Mesenteric fat pad (tissue), 1 donor: ENCODE measurements at places on chromosomes 7 and 10.

DNA sequence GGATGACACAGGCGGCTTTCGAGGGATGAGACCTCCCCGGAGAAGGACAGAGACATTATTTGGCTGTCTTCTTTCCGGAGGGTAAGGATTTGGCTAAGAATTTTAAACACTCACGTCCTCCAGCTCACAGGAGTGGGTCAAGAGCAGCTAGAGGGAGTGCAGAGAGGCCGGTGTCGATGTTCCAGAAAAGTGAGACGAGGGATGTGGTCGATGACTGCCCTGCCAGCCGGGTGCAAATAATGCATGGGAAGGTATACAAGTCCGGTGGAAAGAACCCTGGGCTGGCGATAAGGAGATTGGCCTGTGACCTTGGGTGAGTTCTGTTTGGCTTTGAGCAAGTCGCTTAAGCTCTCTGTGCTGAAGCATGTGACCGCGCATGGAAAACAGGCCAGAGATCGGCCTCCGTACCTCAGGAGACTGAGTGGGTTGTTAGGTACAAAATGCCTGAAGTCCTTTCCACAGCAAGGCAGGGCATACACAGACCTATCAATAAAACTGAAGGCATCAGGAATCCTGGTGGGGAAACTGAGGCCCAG is 149.1 kb downstream of the UBE2H start:
- DNase-seq, result no peak

DNA sequence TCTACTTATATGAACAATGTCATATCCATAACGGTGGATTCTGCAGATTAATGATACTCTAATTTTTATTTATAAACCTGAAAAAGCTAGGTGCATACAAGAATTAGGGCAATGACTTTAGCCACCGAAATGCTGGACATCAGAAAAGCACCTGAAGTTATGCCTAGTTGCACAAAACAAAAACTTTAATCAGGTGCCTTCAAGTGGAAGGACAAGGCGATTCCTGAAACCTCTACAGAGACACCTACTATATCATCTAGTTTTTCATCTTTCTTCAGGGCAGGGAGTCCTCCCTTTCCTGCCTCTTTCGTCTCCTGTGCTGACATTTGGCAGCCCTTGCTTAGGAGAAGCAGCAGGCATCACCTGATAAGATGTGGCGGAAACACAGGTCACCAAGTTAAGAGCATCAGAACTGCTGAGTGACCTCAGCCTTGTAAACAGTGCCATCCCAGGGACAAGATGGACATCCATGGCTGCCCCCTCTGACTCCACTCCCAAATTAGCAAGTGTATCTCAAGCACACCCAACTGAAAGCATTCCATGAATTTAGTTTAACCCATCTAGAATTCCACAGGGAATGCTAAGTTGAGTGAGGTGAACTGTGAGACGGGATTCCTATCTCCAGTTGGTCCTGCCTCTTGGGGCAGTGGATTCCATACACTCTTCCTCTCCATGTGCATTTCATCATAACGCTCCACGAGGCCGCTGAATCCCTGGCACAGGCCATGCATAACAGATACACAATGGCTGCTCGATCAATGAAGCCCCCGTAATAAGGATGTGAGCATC is 5.8 kb downstream of the ITPRIP start:
- peak; percentile 18 for DNase-seq

DNA sequence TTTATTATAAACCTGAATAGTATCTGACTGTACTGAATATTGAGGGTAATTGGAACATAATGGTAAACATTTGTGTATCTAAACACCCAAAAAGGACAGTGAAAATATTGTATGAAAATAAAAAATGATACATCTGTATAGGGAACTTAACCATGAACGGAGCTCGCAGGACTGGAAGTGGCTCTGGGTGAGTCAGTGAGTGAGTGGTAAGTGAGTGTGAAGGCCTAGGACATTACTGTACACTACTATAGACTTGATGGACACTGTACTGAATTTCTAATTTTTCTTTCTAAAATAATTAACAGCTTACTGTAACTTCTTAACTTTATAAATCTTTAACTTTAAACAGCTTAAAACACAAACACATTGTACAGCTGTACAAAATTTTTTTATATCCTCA is 454.5 kb upstream of the FZD8 start:
- DNase-seq, result no peak

- no peak for DNase-seq
These were observed 136.0 kb downstream of the KIF20B start for GRCh38 chr10:89837165-89838043.

GRCh38 chr10:77531441-77532001 is 106.1 kb downstream of the KCNMA1 start:
- DNase-seq, result no peak

- no peak for DNase-seq
These were observed 202.8 kb upstream of the BMPER start for GRCh38 chr7:33702514-33703054.

- no peak for DNase-seq
These were observed 33.4 kb upstream of the ADRB1 start for GRCh38 chr10:114010316-114010715.

DNA sequence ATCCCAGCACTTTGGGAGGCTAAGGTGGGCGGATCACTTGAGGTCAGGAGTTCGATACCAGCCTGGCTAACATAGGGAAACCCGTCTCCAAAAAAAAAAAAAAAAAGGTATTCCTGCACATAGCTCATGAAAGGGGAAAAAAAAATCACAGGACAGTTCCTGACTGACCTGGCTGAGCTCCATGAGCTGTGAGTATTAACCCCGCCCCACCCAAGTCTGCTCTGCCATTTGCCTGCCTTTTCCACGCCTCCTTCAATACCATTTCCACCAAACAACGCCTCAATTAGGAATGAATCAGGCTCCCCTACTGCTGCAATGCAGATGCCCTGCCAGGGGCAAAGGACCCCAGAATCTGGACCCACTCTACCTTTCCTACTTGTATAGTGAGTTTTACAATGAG is 55.0 kb downstream of the PDIA4 start:
- DNase-seq, result no peak

DNA sequence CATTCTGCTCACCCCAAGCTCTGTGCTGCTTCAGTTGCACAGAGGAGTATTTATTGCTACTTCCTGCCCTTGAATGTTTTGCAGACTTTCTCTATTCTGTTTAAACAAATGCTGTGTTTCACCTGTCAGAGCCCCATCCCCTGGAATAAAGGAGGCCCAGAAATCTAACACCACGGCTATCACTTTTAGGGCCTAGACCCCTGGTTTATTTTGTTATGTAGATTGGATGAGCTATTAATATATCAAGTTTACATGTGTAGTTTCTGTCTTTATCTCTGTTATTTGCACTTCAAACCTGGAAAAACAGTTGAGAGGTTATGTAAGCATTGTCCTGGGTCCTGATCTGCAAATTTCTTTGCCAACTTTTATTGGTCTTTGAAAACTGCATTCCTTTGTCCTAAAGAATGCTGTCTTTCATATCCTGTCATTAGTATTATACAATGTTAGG is 630.1 kb downstream of the PARD3 start:
- no peak for DNase-seq

- DNase-seq, result peak; percentile 65
These were observed 81.6 kb upstream of the SAMD8 start for GRCh38 chr10:75029857-75030256.

DNA sequence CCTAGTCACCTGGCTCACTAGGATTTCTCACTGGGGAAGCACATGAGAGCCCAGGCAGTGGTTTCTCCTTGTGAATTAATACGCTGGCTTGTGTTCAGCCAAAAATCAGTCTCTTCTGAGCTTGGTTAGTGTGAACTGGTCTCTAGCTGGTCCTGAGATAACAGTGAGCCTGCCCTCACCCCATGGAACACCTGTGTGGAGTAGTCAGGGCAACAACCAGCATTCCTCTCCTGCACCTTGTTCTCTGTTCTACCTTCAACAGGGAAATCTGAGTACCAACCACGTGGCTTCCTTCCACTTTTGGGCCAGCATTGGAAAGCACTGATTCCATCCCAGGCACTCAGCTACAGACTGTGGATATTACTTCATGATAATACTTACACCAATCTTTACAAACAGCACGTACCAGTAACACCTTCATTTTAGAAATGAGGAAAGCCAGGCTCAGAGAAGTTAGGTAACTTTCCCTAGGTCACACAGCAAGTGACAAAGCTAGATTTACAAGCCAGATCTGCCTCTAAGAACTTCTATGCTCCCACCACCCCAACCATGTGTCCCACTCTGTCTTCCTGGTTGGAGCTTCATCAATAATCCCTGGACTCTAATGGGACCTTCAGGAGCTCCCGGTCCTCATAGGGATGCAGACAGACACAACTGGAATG is 106.6 kb downstream of the GRID1 start:
- peak; percentile 28 for DNase-seq

- DNase-seq, result no peak
These were observed 11.9 kb downstream of the GSDME start for GRCh38 chr7:24745355-24745754.

DNA sequence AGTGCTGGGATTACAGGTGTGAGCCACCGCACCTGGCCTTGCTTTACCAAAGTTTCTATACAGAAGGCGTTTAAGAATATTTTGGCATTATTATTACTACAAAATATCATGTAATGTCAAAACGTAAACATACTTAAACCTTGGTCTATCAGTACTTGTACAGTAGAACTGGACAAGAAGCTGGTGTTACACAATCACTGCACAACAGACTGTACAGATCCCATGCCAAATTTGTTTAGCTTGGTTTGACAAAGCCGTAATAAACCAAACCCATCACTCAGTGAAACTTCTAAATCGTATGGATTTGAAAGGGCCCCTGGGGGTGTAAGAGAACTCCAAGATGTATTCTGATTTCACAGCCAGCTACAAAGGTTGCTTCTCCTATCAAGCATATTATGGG is 51.8 kb upstream of the RHEB start:
- no peak for DNase-seq

GRCh38 chr10:11280187-11280932 is 262.7 kb downstream of the CELF2 start:
- no peak for DNase-seq

DNA sequence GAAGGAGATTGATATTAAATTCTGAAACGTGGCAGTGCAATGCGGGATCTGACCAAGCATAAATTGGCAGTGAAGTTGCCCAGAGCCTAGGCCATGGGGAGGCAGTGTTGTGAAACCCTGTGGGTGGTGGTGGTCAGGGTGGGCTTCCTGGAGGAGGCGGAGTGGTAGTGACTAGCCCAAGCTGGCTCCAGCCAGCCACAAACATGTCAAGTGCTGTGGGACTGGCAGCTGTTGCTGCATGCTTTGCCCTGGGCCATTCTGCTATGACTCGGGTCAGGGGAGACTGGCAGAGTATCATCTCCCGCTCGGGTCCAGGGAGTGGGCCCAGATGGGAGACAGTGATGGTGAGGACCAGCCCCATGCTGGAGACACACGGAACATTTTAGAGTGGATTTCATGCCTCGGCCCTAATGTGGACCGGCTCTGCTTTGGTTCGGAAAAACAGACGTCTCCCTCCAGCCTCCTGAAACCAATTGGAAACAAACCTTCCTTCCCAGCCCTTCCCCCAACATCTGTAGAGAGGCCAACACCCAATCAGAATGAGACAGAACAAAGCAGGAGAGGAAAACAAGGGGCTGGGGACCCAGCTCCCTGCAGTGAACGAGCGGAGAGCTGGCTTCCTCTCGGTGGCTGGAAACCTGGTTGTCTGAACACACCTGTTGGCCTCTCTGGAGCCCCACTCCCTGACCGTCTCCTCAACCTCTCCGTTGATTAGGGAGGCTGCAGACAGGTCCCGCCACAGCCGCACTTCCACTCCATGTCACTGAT is 58.2 kb downstream of the TMEM270 start:
- no peak for DNase-seq

- no peak for DNase-seq
These were observed 42.4 kb downstream of the COL17A1 start for GRCh38 chr10:104043185-104043830.

- no peak for DNase-seq
These were observed 126.9 kb upstream of the BTBD16 start for GRCh38 chr10:122144199-122144598.

GRCh38 chr10:130820880-130821482 is 490.5 kb downstream of the TCERG1L start:
- DNase-seq, result no peak

GRCh38 chr10:124287791-124288190 is 130.9 kb downstream of the OAT start:
- peak; percentile 75 for DNase-seq

DNA sequence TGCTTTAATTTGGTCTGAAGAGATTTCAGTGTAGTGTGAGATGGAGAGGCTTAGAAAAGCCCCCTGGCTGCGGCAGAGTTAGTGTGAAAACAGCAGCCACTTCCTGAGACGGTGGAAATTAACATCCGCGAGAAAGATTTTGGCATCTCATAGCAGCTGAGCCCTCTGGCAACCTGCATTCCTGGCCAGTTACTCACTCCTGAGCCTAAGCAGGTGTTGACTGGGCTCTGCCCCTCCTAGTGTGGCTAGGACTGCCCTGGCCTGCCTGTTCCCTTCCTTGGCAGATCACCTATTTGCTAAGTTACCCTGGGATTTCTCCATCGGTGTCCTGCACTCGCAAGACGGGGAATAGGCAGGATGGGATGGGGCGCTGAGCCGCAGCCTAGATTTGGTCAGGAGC is 57.6 kb upstream of the LMTK2 start:
- DNase-seq, result no peak

DNA sequence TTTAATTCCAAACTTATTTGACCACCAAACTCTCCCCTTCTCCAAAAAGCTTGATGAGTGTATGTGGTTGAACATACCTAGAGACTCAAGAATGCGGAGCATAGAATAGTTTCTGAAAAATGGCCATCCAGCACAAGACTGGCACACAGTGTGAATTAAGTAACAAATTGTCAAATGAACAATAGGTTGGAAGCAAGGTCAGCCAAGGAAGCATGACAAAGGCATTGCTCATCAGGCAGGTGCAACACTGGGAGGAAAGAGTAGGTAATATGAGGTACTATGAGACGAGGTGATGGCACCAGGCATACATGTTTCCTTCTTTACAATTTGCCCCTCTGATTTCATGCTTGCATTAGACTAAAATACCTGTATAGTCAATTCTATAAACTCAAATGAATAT is 73.7 kb downstream of the DKK1 start:
- no peak for DNase-seq

- no peak for DNase-seq
These were observed 91.1 kb downstream of the CDK6 start for GRCh38 chr7:92745241-92745640.

DNA sequence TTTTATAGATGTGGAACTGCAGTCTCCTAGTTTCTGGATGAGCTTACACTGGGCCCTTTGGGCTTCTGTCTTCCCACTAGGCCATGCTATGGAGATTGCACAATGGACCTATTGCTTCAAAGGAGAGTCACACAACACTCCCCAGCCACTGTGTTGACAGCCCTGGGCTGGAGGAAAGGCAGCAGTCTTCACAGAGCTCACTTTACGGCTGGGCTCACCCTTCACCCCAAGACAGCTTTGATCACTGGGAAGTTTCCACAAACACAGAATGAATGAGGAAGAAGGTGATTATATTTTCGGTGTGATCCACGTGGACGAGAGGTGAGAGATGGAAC is 92.7 kb upstream of the GDF10 start:
- no peak for DNase-seq
